Testis (tissue), 5 donors: ENCODE measurements at places on chromosomes 4 and X.

DNA sequence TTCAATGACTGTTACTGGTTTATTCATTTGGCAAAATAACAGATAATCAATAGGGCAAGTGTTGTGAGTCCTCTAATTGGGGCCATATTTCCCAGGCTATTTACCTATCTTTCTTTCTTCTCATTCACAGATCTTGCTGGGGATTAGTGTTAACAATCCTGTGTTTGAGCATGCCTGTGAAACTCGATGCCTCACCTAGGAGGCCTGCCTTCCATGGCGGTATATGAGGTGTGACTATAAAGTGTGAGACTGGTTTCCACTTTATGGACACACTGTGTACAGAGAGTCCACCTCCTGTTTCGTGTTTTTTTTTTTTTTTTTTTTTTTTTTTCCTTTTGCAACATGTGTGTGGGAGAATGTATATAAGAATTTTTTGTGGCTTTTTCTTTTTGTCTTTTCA is 199.3 kb downstream of the BMPR1B start:
- DNase-seq = no peak

- DNase-seq = no peak
Measured at GRCh38 chr4:90330546-90330945, 203.4 kb downstream of the CCSER1 start.

DNA sequence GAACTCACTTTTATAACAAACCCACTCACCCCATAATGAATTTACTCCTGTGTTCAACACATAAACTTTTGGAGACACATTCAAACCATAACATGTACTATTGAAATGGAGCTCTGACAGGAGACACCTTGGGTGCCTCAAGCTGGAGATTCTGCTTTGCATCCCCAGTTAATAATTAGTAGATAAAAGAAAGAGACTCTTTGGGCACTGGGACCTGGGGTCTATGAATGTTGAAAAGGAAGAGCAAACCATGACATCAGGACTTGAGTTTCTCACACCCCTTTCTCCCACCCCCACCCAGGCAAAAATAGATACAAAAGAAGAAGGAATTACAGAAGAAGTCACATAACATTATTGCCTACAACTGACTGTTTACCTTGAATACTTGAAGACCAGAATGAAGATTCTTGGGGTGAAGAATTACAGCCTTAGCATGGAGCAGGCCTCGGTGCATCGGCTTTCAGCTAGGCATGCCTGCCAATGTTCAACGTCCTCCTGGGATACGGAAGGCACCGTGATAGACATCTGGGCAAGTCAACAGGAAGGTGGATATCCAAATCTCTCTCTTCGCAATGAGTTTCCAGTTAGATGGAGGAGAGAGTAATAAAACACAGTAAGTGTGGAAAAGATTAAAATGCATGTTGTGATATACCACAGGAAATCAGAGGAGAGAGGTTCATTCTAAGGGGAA is 316.0 kb downstream of the TRIML1 start:
- no peak for DNase-seq

DNA sequence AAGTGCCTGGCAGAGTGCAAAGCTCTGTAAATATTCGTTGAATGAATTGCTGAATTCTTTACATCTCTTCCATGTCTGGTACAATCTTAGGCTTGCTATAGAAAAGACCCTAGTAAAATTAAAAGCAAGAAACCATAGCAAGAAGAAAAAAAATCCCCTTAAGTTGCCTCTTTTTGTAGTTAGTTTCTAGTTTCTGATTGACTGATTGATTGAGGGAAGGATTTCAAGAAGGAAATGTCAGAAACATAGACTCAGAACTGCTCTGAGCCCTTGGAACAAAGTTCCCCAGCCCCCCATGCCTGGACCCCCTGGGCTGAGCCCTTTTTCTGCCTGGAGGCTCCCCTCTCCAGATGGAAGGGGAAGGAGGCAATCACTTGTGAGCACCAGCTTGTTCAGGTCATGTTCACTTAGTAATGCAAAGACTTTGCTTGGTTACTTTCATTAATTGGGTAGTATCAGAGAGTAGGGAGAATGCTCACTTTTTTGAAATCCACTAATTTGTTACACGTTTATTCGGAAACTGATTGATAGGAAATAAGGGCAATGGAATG is 35.6 kb downstream of the DAPP1 start:
- no peak for DNase-seq

GRCh38 chr4:159006202-159006601 is 96.7 kb upstream of the RAPGEF2 start:
- no peak for DNase-seq
